Hematopoietic multipotent progenitor cell treated with erythropoietin and hydrocortisone succinate and interleukin-3 and kit ligand, for 8 days (in vitro differentiated cells): ENCODE measurements at places on chromosomes 1 and 21.

DNA sequence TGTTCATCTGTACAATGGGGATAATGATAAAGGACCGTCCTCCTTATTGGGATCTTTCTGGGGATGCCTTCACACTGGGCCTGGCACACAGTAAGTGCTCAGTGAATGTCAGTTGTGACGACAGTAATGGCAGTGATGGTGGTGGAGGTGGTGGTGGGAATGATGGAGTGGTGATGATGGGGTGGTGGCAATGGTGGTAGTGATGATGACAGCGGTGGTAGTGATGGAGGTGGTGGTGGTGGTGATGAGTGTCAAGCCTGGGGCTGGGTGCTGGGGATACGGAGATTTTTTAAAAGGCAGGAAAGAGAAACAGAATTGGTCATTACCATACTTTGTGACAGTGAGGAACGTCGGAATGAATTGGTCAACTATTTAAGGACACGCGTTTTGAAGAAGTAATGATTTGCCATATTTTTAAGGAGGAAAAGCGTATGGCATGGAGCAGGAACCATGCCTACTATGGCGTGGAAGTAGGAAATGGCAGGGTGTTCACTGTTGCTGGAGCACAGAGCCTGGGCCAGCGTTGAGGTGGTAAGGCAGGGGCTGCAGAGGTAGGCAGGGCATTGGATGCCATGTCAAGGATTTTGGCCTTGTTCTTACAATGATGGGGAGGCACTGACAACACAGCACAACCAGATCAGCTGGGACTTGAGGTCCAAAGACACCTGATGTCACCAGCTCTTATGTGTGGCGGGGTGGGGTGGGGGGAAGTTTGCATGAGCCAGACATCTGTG, 128.7 kb downstream of the ACTL8 start:
- no peak for DNase-seq

DNA sequence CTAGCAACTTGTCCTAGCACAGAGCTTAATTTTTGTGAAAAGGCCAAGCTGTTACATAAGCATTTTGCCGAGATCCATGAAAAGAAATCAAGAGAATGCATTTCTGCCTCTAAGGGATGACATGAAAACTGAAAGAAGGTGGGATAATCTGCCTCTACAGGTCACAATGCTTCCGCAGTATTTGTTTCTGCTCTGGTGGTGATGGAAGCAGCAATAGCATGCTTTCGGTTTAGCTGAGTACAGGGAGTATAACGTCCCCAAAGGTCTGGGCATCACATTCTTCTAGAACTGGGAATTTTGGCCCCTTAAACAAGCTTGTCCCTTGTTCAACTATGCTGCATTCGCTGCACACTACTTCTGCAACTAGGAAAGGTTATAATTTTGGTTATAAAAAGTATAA, 14.4 kb upstream of the MAGI3 start:
- no peak for DNase-seq

DNA sequence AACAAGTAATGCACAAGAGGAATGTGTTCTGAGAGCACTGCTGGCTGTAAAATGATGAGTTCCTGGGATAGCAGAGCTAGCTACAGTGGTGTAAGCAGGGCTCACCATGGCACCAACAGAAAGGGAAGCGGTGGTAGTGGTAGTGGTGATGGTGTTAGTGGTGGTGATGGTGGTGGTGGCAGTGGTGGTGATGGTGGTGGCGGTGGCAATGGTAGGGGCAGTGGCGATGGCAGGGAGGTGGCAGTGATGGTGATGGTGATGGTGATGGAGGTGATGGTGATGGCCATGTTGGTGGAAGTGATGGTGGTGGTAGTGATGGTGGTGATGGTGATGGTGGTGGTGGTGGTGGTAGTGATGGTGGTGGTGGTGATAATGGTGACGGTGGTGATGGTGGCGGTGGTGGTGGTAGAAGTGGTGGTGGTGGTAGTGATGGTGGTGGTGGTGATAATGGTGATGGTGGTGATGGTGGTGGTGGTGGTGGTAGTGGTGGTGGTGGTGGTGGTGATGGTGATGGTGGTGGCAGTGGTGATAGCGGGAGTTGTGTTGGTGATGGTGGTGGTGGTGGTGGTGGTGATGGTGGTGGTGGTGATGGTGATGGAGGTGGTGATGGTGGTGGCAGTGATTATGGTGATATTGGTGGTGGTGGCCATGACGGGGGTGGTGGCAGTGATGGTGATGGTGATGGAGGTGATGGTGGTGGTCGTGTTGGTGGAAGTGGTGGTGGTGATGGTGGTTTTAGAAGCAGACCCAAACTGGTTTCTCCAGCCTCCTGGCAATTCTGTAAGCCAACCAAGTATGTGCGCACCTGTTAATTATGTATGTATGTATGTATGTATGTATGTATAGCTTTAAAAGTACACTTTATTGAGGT, 254.1 kb downstream of the TRABD2B start:
- no peak for DNase-seq

DNA sequence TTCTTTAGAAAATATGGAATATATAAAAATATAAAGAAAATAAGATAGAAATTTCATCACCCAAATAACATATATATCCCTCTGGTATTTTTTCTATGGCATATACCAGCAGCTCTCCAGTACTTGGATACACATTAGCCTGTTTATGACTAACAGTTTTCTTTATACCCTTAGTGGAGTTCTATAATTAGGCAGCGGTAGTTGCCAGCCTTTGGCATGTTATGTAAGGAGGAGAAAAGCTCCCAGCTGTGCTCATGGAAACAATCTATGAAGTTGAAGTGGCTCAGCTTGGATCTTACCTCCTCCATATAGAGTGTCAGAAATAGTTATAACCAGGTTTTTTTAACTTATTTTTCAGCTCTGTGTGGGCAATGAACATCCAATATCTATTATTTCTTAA, 1636.8 kb downstream of the AMY1C start:
- no peak for DNase-seq

DNA sequence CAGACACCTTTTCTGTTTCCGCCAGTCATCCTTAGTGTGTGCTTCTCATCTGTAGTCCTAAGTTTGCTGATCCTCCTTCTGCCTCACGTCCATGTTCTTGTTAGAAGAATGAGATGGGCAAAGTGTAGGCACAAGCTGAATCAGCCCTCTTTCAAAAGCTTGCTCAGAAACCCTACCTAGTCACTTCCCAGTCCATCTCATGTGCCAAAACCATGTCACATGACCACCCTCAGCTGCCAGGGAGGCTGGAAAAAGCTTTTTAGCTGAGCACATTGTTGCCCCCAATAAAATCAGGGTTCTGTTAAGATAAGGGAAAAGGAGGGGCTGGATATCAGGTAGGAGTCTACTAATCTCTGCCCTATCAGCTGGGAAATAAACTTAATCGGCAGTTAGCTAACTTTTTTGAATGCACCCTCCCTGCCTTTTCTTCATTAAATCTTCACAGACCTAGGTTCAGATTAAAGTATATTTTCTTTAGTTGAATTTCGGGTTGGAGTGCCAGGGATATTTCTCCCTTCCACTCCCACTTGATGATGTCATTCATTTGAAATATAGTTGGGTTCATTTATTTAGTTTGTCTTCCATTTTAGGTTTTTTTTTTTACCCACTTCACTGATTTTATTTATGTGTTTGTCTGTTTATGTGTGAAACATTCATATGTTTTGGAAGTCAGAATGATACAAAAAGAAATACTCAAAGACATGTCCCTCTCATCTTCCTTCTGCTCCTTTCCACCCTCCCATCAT, 129.2 kb downstream of the ROR1 start:
- no peak for DNase-seq

GRCh38 chr1:230858918-230859729, 9.2 kb downstream of the C1orf198 start:
- no peak for DNase-seq

- peak; percentile 34 for DNase-seq
Observed at GRCh38 chr1:243230914-243231313, 24.2 kb downstream of the CEP170 start.

DNA sequence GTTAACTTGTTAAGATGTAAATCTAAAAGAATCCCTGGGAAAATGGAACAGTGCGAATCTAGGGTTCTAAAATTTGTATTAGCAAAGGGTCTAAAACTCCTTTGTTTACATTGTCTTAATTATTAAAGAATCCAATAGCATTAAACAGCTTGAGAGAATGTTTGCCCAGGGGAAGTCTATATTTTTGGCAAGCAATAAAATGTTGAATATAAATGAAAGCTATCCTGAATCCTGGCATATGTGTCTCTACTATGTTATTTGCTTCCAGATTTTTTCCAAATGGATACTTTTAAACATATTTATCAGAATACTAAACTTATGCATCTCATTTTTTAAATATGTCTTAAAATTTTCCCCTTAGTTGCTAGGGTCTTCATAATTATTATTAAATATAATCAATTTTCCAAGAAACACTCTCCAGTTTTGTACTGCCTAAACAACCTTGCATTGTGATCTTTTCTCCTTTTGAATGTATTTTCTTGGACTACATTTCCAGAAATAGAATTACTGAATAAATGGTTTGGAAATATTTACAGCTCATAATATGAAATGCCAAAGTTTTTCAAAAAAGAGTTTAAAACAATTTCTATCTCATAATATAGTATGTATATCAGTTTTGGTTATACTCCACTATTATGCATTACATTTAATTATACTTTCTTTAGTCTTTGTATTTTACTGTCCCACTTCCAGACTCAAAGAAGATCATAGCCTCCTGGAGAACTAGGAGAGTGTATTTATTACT, 304.8 kb downstream of the USP25 start:
- no peak for DNase-seq

DNA sequence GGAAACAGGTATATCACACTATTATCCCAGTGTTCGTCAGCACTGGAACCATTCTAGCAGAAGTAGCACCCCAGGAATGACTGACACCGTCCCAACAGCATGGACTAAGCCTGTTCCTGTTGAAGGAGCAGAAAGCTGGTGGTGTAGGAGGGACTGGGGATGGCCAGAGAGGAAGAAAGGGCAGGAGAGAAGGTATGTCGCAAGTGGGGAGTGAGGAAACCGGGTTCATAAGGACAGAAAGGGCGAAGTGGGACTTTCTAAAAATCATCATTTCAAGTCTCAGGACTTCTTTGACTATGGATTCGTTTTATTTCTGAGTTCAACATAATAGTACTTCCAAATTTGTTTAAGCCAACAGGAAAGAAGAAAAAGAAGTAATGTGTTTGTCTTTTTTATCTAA, 19.7 kb upstream of the MX1 start:
- DNase-seq: no peak

DNA sequence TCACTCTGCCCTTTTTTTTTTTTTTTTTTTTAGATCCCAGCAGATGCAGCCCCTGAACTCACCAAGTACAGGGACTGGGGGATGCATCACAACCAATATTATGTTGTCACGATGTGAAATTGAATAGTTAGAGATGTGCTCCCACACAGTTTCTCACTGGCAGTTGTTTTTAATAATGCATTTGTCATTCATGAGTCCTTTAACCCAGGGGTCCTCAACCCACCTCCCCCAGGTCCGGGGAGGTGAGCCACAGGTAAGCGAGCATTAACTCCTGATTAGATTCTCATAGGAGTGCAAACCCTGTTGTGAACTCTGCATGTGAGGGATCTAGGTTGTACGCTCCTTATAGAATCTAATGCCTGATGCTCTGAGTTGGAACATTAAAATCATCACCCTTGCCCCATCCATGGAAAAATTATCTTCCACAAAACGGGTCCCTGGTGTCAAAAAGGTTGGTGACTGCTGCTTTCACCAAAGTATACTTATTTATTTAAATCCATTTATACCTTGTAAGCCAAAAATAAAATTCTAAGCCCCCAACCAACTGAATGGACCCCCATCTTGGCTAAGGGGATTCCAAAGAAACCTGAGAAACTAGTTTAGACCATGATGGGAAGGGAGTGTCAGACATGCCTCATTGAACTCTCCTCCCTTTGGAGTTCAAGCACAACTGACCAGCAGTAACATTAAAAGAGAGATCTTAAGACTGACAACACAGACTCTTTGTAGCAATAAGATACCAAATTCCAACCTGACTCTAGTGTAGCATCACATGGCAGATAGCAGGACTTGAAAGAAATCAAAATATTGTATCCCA, 119.3 kb upstream of the ATP1A1 start:
- no peak for DNase-seq

DNA sequence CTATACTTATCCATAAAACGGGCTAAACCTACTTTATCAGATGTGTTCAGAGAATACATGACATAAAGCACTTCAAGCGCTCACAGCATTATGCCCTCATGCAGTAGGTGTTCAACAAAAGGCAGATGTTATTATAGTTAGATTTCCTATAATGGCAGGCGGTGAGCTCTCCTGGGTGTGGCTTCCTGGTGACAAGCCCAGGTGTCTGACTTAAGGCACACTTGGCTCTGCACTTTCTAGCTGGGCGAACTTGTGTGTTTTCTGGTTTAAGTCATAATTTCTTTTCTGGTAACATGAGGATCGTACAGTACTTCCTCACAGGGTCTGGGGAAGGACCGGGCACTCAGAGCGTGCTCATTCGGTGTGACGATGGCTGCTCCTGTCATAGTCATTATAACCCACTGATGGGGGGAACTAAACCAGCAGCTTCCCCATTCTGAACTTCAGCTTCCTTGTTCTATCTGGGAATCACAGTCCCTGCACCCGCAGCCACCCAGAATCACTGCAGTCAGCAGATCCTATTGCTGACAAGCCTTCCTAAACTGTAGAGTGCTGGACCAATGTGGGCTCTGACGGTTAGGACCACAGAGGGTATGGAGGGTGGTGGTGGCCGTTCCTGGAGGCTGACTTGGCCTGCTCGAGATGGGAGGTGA, 52.8 kb downstream of the IGSF21 start:
- DNase-seq: no peak

- no peak for DNase-seq
Observed at GRCh38 chr1:223217781-223218180, 74.7 kb upstream of the TLR5 start.

- DNase-seq: no peak
Observed at GRCh38 chr1:98260839-98261238, 340.0 kb upstream of the DPYD start.

- DNase-seq: no peak
Observed at GRCh38 chr1:62227496-62227895, 32.8 kb downstream of the L1TD1 start.

DNA sequence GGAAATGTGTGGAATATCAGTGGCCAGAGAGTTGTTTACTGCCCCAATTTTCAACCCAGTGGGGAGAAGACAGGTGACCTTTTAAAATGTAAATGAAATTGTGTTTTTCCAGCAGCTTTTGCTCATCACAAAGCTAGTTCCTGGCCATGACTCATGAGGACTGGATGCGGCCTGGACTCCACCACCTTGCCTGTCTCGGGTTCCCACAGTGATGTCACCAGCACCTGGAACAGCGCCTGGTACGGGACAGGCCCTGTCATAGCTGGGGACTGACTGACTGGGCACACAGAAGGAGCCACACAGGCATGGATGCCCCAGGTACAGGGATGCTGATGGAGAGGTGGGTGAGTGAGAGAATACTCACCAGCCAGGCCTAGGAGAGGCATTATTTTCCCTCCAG, 277.1 kb downstream of the AJAP1 start:
- DNase-seq: no peak

- peak; percentile 98 for DNase-seq
Observed at GRCh38 chr1:116501125-116501869, 69.5 kb downstream of the CD58 start.

- peak; percentile 33 for DNase-seq
Observed at GRCh38 chr1:17274186-17275170, 25.6 kb downstream of the PADI3 start.
